Neural crest cell (in vitro differentiated cells): ENCODE measurements at places on chromosomes 2 and 18.

GRCh38 chr2:128103407-128103806 lies 12.4 kb downstream of the UGGT1 start:
- DNase-seq: no peak

GRCh38 chr2:45344071-45344470 lies 267.0 kb downstream of the SRBD1 start:
- no peak for DNase-seq

DNA sequence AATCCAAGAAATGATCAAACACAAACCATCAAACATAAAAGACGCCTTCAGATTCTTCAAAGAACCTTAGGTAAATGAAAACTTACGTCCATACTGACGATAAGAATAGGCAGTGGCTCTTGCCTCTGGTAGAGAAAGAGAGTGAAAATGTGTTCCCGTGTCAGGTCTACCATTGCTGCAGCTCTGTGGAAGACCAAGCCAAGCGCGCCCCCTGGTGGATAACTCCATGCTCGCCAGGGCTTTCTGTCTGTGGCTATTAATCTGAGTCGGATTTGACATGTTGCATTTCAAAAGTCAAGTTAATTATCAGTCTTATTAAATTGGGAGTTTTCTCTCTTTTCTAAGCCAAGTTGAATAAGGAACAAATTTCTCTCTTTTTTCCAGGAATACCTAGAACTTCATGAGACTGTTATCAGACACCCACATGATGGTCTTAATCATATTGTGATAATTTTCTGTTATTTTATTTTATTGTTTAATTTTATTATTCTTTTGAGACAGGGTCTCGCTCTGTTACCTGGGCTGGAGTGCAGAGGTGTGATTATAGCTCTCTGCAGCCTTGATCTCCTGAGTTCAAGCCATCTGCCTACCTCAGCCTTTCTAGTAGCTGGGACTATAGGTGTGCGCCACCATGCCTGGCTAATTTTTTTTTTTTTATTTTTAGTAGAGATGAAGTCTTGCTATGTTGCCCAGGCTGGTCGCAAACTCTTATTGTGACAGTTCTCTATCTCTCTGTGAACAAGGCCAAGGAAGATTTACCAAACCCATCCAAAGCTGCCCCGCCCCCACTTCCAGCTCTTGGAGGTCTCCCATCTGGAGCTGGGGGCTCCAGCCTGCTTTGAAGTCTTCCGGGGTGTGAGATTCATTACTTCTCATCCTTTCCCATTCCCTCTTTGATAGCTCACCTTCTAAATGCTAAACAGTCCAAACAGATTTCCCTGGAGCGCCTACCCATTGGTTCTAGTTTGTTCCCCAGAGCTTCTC lies 15.8 kb upstream of the ZAP70 start:
- DNase-seq: peak; percentile 95

- no peak for DNase-seq
Observed at GRCh38 chr18:52636536-52636935, 296.5 kb downstream of the DCC start.

DNA sequence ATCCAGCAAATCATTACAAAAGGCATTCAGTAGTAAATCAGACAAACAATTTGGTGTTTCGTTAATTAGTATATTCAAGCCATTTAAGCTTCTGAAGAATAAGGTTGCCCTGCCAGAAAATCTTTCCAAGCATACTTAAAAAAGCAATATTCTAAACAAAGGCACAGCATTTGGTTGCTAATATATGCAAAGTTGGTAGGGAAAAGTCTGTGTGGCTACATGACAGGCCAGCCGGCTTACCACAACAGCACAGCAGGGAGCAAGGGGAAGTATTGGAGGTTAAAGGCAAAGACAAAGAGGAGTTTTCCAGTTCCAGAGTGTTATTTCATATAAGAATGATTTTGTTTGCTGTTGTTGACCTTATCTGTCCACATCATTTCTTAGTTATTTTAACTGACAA lies 282.3 kb downstream of the MBD5 start:
- DNase-seq: no peak

- no peak for DNase-seq
Observed at GRCh38 chr18:77658751-77659448, 409.3 kb downstream of the GALR1 start.

DNA sequence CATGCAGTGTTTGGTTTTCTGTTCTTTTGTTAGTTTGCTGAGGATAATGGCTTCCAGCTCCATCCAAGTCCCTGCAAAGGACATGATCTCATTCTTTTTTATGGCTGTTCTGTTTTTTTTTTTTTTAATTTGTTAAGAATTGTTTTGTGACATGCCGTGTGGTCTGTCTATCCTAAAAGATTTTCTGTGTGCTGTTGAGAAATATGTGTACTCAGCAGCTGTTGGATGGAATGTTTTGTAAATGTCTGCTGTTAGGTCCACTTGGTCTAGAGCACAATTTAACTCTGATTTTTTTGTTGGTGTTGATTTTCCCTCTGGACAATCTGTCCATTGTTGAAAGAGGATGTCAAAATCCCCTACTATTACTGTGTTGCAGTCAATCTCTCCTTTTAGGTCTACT lies 80.4 kb upstream of the WDR75 start:
- DNase-seq: no peak

DNA sequence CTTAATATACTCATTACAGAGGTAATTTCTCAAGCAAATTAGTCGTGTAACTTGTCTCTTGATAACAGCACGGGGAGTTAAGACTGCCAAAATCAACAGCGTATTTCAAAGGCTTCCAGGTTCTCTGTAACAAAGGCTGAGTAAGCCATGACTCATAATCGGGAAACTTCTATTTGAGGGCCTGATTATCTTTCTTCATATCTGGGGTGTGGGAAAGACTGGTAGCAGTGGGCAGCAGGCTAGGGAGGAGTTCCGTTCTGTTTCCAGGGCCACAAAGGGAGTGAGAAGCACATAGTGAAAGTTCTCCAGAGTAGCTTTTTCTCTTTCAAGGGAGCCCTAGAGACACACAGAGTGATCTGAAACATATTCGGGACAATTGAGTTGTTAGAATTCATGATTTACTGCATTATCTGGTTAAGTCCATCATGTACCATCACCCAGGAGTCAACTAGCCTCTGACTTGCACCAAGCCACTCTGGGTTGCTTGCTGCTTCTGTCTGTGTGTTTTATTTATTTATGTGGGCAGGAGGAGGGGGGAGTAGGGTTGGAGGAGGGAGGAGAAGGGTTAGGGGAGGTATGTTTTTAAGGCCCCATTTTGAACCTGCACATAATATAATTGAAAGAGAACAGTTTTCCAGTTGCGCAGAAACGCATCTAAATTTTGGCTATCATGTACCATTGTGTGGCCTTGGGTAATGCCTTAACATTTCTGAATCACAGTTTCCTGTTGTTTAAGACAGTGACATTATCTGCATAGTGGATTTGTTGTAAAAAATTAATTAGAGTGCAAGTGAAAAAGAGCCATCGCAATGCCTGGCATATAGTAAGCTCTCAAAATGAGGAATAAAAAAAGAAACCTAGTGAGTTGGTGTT lies 80.5 kb upstream of the ITPRID2 start:
- DNase-seq: no peak

- no peak for DNase-seq
Observed at GRCh38 chr2:236127010-236127409, 41.2 kb downstream of the GBX2 start.

- DNase-seq: no peak
Observed at GRCh38 chr2:96301865-96302264, 3.5 kb downstream of the SNRNP200 start.

GRCh38 chr2:48134704-48135103 lies 228.4 kb upstream of the FBXO11 start:
- no peak for DNase-seq

DNA sequence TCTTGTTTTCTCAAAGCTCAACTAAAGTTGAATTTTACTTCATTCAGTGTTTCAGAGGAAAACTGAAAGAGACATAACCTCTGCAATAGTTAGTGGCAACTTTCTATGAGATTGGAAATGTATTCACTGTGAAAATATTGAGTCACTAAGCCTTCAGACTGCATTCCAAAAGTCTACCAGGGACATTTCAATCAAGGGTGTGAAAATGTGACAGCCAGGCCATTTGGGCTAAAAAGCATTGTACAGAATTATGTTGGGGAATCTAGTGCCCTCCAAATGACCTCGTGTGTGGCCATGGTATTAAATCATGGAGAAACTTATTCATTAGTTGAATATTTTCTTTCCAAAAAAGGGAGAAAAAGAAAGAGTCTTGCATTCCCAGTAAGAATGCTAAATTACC lies 251.9 kb downstream of the GRB14 start:
- DNase-seq: no peak

GRCh38 chr18:49652881-49653724 lies 91.2 kb downstream of the LIPG start:
- no peak for DNase-seq

DNA sequence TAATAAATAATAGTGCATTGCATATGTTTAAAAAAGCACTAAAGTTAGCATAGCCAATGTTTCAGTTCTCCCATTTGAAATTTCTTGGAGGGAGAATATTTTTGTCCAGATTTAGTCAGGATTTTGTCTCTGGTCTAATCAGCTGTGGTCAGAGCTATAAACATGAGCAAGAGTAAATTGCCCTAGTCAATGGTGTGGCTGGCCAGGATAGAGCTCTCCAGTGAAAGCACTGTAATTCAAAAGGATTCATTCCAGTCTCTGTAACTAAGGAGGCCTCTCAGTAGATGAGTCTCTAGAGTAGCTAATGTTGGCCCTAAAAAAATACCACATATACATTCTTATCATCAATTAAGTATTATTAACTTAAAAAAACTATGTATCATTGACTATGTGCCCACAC lies 241.6 kb downstream of the CDCA7 start:
- no peak for DNase-seq

GRCh38 chr2:16281451-16282335 lies 341.3 kb downstream of the MYCN start:
- peak; percentile 33 for DNase-seq

DNA sequence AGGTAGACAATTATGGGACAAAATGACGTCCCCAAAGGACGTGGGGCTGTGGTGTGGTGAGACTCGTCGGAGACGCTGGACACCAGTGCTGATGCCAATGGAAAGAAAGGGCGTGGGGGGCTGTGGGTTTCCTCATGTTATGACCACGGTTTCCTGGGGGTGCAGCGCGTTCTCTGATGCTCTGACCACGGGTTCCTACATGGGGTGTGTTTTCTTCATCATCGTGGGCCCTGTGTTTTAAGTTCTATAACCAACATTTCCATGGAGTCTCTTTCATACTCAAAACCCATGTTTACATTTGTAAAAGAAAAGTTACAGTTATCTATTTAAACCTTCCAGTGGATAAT lies 141.6 kb downstream of the RTP5 start:
- no peak for DNase-seq

DNA sequence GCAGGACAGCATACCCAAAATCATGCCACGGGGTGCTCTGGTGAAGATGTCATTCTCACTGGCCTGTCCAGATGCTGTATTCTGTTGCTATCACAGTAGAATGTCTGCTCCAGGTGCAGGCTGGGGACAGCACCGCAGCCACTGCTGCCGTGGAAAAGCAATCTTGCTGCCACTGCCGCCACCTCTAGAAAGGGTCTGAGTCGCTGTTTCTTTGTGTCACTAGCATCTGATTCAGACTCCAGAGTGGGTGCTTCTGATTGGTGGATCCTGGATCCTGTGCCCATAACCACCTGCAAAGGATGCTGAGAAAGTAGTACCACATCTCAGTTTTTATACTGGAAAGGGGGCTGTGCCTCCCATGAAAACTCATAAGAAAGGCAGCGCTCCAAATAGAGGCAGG lies 45.3 kb upstream of the CTLA4 start:
- no peak for DNase-seq

DNA sequence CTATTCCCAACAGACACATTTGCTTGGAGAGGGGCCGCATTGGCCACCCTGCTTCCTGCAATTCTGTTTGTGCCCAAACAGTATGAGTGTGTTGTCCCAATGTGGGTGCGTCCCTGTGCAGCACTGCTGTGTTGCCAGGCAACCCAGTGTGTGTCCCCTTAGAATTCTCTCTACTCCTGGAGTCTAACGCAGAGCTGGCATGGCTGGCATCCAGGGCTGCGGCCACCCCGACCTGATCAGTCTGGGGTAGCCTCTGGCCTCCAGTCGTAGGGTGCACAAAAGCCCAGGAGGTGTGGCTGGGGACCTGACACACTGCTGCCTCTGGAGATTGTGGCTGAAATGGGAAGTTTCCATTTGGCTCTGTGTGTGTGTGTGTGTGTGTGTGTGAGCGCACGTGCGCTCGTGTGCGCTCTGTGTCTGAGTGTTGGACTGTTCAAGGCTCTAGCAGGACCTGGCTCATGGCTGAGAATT lies 48.0 kb downstream of the TEX44 start:
- no peak for DNase-seq
